ENCODE measurements at places on chromosomes 2 and 18.

DNA sequence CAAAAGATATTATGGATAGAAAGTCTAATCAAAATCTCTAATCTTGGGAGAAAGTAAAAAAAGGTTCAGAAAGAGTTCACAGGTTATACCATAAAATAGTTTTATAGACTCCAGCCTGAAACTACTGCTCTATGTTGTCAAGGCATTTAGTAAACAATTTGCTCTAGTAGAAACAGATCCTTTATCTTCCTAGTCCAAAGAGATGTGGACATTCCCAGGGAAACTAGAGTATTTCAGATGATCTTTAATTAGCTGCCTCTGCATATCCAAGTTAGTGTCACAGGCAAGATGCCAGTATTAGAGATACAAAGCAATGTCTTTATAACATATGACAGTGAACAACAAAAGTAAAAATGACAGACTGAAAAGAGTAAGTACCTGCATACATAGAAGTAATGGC is 708.6 kb downstream of the CCDC85A start:
- DNase-seq, result no peak

DNA sequence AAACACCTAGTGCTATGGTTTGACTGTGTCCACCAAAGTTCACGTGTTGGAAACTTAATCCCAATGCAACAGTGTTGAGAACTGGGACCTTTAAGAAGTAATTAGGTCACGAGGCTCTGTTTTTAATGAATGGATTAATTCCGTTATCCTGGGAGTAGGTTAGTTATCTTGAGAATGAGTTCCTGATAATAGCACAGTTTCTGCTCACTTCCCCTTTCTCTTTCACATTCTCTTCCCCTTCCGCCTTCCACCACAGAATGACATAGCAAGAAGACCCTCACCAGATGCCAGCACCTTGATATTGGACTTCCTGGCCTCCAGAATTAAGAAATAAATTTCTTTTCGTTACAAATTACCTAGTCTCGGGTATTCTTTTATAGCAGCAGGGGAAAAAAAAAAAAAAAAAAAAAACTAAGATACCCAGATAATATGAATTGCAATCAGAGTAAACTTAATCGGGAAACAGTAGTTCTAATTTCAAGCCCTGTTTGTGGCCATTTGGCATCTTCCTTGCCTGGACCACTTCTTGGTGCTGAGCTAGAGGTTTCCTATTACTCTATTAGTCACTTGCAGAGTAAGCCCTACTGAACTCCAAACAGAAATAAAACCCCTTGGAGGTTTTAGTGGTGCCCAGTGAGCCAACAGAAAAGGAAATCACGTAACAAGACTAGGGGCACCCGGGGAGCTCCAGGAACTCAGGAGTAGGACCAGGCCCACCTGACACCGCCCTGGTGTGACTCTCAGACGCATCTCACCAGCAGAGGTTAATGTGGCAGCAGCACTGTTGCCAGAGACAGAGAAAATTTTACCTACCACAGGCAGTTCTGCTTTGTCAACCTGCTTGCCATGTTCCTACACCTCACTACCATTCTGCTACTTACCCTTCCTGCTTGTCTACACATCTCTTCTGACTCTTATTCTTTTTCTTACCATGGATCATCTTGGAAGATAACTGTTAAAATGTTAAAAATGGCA is 147.6 kb upstream of the CAB39 start:
- DNase-seq, result no peak

GRCh38 chr2:191522478-191523120 is 155.3 kb upstream of the NABP1 start:
- DNase-seq, result no peak

DNA sequence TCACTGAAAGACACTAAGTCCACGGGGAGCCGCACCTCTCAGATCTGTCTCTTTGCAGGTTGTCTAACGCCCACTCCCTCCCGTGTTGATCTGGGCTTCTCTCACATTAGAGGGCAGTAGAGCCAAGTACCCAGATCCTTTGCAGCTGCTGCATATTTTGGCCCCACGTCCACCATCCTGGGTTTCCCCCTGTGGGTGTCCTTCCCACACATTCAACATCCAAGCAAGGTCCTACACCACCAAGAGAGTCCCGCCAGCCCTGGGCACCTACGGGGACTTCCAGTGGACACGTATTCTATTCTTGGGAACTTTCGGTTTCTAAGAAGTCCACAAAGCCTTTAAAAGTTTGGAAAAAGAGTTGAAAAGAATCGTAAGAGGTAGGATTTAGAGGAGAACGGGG is 116.6 kb downstream of the ATL2 start:
- DNase-seq, result no peak

- no peak for DNase-seq
Measured at GRCh38 chr2:9221223-9221622, 14.6 kb downstream of the ASAP2 start.

GRCh38 chr2:72155737-72156136 is 8.1 kb upstream of the CYP26B1 start:
- DNase-seq, result no peak

DNA sequence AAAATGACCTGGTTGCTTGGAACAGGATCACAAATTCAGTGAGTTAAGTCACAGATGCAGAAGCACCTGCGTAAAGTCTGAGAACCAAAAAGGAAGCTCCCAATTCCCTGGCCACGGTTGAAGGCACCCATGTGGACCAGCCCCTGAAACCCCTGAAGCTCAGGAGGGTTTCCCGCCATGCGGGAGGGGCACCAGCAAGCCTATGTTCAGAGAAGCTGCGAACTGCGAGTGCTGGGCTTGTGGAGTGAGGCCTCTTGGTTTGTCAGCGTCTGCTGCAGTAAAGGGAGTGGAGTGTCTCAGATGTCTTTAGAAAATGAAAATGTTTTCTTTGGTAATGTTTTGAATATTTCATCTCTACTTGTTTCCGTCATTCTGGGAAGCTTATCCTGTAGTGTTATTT is 16.1 kb upstream of the ACKR3 start:
- no peak for DNase-seq

GRCh38 chr18:46329736-46330246 is 225.6 kb downstream of the HAUS1 start:
- no peak for DNase-seq

DNA sequence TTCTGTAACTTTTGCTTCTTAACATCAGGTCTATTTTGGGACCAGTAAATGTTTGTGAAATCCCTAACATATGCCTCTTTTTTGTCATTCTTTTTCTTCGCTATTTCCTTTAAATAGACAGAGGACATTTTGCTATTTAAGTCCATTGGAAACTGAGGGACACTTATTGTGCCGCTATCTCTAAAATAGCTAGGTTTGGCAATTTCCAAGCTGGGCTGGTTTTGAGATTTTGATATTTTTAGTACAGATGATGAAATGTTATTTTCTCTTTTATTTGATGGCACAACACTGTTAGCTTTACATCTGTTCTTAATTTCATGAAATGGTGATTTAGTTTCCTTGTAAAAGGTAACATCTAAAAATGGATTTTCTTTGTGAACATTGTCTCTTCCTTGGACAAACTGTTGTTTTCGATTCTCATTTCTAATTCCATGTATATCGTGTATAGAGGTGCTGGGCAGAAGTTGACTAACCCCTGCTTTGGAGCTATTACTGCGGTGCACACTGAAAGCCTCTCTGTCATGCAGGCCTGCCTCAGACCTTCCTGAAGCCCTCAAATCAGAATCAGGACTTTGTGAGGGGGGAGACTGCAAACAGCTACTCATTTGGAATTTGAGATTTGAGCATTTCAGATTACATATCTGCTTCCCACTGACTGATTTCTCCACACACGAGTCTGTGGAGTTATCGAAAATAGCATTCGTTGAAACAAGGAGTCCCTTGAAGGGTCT is 594 bp downstream of the RAD51AP2 start:
- DNase-seq, result no peak

DNA sequence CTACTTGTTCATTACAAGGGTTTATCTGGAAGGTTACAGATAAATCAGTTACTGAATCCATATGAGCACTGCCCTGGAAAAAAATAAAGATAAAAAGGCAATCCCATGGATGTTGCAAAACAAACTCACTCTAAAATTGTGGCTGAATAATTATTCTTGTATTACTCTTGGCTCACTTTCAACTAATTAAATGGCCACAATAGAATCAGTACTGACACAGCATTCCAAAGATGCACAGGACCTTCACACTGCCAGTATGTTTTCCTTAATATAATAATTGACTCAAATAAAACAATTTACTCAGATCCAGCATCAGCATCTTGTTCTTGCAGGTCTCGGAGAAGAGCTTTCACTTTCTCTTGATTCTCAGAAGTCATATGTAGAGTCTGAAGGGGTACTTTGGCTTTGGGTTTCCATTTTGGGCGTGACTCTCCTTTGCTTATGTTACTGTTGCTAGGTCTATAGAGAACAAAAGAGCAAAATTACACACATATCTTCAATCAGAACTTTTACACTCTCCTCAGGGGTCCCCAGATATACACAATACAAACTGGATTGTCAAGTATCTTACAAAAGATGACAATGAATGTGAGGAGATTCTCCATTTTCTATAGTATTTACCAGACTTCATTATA is 12.6 kb downstream of the DHX57 start:
- DNase-seq, result no peak

DNA sequence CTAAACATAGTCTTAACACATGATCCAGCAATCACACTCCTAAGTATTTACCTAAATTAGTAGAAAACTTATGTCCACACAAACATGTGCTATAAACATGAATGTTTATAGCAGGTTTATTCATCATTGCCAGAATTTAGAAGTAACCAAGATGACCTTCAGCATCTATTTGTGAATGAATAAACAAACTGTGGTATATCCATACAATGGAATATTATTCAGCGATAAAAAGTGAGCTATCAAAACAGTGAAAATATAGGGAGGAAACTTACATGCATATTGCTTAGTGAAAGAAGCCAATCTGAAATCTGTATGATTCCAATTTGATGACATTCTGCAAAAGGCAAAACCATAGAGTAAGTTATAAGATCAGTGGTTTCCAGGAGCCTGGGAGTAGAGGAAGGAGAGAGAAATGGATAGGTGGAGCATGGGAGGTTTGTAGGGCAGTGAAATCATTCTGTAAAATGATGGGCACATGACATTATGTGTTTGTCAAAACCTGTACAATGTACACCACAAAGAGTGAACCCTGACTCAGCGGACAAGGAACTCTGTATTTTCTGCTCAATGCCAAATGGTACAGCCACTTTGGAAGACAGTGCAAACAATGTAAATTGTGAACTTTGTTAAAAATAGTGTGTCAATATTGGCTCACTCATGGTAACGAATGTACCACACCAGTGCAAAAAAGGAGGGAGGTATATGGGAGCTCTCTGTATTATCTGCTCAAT is 61.9 kb upstream of the IGFBP2 start:
- DNase-seq, result no peak

DNA sequence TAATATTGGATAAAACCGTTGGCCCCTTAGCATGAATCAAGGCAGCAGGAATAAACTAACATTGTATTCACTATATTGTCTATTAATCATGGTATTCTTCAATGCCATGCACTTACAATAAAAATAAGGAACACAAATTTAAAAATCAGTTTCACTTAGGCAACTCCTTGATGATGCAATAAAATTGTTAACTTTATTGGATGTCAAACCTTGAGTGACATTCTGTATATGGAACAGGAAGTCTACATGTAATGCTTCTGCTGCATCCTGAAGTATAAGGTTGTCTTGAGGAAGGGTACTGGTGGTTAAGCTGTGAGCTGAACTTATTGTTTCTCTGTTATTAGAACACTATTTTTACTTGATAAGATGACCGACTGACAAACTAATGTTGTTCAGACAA is 605.5 kb downstream of the SATB2 start:
- no peak for DNase-seq

GRCh38 chr2:99822474-99823207 is 319.7 kb downstream of the AFF3 start:
- DNase-seq, result no peak
